ENCODE measurements at places on chromosomes 1 and 21.

- DNase-seq, result no peak
Observed at GRCh38 chr1:175209493-175209921, 16.9 kb upstream of the KIAA0040 start.

DNA sequence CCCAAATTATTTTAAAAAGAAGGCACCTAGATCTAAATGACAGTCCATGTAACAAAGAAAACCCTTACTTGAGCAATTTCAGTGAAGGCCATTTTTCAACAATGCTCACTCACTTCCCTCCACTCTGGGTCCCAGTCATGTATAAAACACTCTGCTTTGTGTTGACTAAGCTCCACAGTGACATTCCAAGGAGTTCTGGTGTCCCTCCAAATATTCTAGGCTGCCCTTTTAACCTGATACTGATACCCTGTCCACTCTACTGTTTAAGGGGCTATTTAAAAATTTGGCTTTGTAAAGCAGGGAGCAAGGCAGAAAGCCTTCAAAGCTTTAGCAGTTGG, 73.6 kb downstream of the GNG12 start:
- DNase-seq, result no peak

GRCh38 chr1:69573911-69574310, 6.2 kb downstream of the LRRC7 start:
- no peak for DNase-seq

GRCh38 chr21:46425041-46425440, 33.6 kb upstream of the DIP2A start:
- DNase-seq, result no peak

- no peak for DNase-seq
Observed at GRCh38 chr21:38915546-38915945, 109.8 kb downstream of the ETS2 start.

DNA sequence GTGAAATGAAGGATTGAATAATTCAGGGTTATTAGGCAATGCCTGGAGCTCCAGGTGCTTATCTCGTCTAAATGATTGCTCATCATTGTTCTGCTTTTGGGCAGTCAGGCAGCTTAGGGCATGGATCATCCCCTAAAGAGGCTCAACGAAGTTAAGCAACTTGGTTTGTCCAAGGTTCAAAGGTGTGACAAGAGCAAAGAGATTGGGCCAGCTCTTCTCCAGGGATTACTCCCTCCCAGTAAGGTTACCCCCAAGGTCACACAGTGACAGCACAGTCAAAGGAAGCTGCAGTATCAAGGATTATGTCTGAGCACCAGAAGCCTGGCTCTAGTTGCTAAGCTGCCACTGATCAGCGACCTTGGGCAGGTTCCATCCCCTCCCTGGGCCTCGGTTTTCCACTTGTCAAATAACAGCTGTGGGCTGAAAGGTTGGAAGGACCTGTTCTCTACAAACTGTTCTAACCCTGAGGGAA, 6.8 kb downstream of the ETNK2 start:
- peak; percentile 47 for DNase-seq

DNA sequence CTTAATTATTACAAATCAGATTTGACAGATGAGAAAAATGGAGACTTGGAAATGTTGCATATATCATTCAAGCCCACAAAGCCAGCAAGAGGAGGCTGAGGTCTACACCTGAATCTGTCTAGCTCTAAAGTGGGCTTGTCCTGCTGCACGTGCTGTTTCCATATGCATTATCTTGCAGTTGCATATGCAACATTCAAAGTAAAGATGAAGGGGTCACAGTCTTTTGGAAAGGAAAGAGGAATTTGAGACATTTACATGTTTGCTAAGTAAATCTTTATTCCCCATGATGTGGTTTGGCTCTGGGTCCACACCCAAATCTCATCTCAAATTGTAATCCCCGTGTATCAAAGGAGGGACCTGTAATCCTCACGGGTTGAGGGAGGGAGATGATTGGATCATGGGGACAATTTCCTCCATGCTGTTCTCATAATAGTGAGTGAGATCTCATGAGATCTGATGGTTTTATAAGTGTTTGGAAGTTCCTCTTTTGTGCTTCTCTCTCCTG, 98.3 kb downstream of the BACH1 start:
- no peak for DNase-seq

DNA sequence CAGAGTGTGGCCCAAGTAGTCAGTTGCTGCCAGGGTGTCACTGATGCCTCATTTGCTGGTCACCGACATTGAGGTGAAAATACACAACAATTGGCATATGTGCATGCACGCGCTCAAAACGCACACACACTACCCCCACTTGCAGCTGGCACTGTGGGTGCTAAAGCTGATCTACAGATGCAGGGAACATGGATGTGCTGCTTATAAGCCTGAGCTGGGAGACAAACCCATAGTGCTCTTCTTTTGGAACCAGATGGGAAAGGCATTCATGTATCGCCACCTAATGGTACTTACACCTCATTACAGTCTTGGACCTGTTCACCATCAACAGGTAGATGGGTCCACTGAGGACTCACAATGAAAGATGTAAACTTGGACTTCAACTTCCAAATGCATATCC, 70.3 kb upstream of the CAMK1G start:
- peak; percentile 85 for DNase-seq

- no peak for DNase-seq
Observed at GRCh38 chr1:1764876-1765470, 13.3 kb downstream of the NADK start.

GRCh38 chr1:107483949-107484348, 343.1 kb downstream of the NTNG1 start:
- no peak for DNase-seq

- DNase-seq, result no peak
Observed at GRCh38 chr1:24619376-24619775, 23.7 kb upstream of the SRRM1 start.

- no peak for DNase-seq
Observed at GRCh38 chr1:164602480-164603093, 43.6 kb downstream of the PBX1 start.

- peak; percentile 39 for DNase-seq
Observed at GRCh38 chr1:94061513-94062443, 59.2 kb downstream of the ABCA4 start.

DNA sequence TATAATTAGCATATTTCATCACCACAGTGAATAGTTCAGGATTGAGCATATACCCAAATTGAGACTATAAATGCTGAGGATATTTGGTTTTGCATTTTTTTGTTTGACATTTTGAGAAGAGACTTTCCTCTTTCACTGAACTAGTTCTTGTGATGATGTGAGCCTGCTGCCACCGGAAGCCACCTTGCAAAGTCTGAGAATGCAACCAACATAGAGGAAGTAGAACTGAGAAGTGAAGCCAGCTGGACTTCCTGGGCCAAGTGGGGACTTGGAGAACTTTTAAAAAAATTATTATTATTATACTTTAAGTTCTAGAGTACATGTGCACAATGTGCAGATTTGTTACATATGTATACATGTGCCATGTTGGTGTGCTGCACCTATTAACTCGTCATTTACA, 102.3 kb downstream of the RPE65 start:
- DNase-seq, result no peak

DNA sequence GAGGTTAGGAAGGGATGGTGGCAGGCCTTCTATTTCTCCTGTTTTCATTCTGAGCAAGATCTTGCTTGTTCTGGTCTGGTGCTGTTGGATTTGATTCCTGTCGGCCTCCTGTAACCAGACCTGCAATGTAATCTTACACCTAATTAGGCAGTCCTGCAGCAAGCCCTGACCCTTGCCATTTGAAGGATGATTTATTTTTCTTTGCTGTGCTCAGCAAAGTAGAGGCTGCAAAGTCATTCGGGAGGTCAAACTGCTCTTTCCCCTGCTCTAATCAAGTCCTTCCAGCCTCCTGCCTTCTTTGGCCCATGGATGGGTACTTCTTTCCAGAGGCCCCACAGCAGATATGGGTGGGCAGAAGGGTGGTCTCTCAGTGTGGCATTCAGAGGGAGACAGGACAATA, 417.7 kb upstream of the USP24 start:
- DNase-seq, result no peak

GRCh38 chr1:233735847-233736246, 121.9 kb downstream of the KCNK1 start:
- no peak for DNase-seq

DNA sequence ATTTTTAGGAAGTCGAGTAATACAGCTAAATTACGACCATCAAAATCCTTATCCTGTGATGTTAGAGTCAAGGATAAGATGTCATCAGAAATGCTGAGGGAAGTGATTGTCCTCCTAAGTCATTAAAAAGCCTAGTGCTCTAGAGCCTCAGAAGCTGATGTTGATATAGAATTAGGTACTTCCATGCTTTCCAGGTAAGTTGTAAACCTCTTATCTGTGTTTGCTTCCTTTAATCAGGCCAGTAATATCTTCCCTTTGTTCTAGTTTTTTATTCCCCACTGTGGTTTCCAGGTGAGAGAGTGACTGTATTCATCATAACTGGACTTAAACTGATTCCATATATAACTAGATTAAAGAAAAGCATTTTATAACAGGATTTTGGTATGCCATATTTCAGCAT, 44.4 kb downstream of the SMG7 start:
- DNase-seq, result no peak

DNA sequence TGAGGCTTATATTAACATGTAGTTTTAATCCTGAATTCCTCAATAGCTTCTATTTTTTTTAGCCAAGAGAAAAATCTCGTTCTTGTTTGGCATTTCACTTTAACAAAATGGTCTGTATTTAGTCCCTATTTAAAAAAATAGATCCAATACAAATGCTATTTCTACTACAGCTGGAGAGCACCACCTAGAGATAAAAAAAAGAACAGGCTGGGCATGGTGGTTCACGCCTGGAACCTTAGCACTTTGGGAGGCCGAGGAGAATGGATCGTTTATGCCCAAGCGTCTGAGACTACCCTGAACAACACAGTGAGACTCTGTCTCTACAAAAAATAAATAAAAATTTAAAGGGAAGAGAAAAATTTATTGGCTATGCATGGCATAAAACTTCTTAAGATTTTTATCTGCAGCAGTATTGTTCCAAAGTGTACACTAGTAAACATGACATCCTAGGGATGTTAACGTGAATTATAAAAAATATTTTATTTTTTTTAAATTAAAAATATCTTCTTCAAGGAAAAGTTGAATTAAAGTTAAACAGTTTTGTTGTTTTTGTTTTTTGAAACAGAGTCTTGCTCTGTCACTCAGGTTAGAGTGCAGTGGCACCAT, 4.4 kb downstream of the ST7L start:
- DNase-seq, result peak; percentile 42

DNA sequence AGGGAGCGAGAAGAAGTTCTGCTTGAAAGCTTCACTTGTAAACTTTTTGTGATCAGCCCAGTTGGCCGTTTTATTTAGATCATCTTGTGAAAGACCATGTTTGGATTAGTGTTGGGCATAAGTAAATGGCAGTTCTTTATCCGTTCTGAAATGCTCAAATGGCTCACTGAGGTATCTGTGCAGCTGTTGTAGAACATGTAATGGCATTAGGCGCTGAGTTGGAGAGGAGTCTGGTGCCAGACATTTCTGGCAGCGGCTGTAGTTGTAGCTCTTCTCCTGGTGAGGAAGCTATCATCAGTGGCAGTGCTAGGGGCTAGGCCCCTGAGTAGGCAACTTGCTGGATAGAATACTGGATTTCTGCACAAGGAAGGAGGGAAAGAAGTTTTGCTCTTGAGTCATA, 321.6 kb downstream of the LMO4 start:
- DNase-seq, result no peak

GRCh38 chr1:156126630-156127534, 12.4 kb downstream of the LMNA start:
- DNase-seq, result no peak

All from T47D (cell line).